CD8-positive, alpha-beta T cell (primary cell): ENCODE measurements at places on chromosomes 12 and 14. TPM values are rescaled to one million over a fixed set of nuclear protein-coding genes. Genes with fewer than 3 reads are reported as not detected.

DNA sequence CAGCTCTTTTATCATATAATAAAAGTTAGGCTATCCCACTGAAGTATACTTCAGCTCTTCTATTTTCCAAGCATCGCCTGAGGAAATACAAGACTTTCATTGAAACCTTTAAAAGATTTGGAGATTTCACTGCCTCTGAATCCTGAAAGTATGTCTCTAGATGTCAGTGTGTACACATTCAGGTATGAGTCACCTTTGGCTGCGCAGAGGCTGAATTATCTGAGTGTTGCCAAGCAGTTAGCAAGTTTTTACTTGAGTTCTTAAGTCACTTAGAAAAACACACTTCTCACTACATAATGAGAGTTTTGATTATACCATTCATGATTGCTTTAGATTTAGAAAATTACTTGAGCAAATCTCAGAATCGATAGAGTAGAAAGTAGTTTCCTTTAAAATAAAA lies 210.3 kb downstream of the TMTC2 start:
- no peak for DNase-seq

DNA sequence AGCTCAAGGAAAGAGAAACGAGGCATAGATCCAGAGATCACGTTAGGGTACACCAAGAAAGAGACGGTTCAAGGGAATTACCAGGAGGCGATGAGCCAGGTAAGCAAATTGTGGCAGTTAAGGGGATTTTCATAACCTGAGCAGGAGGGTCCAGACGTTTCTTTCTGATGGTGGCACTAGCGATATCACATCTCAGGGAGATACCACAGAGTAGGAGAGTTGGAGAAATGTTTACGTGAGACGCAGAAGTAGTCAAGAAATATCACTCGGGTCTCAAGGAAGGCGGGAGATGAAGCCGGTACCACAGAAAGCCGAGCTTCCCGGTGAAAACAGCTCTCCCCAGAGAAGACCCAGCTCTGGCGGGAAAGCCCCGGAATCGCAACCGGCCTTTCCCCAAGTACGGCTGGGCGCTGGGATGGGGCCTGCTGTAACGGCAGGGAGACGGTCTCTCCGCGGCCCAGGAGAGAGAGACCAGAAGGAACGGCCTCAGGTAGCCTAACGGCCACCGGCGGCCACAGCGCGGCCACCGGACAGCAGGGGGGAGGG lies 485 bp downstream of the SENP1 start:
- DNase-seq: peak; percentile 10

GRCh38 chr14:31159682-31160296 lies 47.8 kb downstream of the HECTD1 start:
- no peak for DNase-seq

GRCh38 chr14:58702441-58703160 lies 64.8 kb downstream of the DACT1 start:
- no peak for DNase-seq

The IL22 gene
- total RNA-seq: not detected

The MIP gene
- not detected for total RNA-seq
